ENCODE measurements at places on chromosomes 7 and 10.

GRCh38 chr10:129945064-129945463 lies 19.0 kb downstream of the EBF3 start:
- no peak for DNase-seq

DNA sequence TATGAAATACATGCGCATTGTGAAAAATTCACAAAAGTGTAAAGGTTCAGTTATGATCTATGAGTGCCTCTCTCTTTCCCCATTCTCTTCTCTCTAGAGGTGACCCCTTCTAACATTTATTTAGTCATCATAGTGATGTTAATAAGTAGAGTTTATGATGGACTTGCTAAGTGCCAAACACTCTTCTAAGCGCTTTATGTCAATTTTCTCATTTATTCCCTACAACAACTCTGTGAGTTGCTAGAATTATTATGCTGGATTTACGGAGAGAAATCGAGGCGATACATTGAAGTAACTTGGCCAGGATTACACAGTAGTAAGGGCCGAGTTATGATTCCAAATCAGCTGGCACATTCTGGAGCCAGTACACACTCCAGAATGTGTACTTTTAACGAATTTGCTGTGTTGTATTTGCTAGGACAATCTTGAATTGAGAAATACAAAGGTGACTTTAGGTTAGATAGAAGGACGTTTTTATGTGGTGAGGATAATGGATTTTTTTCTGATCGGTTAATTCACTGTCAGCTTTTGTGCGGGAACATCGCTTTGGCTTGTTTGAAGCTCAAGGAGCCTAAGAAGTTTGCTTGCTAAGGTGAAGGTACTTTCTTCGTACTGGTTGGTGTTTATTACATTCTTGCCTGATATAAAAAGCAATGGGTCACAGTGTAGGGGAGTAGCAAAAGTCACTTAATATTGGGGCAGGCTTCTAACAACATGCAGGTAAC lies 1.4 kb downstream of the ATRNL1 start:
- no peak for DNase-seq

DNA sequence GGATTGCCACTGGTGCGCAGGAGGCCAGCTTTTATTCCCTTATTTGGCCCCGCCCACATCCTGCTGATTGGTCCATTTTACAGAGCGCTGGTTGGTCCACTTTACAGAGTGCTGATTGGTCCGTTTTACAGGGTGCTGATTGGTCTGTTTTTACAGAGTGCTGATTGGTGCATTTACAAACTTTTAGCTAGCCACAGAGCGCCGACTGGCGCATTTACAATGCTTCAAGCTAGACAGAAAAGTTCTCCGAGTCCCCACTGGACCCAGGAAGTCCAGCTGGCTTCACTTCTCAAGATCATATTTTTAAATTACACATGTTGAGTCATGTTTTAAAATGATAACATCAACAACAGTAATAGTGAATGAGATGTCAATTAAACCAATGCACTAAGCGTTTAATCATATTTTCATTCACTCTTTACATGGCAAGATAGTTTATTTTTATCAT lies 128.3 kb downstream of the CUBN start:
- DNase-seq: no peak

DNA sequence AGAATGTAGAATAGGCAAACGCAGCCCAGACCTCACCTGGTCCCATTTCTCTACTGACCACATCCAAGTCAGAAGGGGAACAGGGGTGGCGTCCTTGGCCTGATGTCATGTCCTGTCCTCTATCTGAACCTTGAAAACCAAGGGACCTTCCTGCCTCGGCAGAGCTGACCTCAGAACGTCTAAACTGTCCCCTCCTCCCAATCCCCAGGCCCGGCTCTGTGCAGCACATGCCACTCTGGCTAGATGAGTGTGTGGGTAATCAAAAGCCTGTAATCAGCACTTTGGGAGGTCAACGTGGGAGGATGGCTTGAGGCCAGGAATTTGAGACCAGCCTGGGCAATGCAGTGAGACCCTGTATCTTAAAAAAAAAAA lies 46.5 kb upstream of the ZNF479 start:
- DNase-seq: no peak

DNA sequence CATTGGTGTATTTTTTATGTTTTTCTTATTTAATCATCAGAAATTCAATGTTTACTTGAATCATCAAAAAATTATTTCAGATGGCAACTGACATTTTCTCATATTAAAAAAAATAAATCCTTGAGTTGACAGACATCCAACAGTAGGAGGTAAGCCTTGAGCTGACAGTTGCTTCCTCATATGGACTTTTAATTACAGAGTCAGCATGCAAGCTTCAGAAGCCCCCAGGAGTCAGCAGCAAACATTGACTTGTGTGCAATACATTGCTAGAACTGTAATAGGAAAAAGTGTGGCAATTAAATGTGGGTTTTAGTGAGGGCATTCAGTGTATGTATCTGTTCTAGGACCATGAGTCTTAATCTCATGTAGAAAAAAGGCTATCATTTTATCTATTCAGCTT lies 62.4 kb upstream of the TAS2R16 start:
- DNase-seq: no peak

Measured in GM12864 (cell line).